ENCODE measurements at places on chromosomes 13 and 19.

GRCh38 chr19:51040151-51040550, 5.3 kb upstream of the KLK12 start:
- no peaks in the 10 kb centered on the region for H3K4me1 ChIP-seq
- no peak overlapping the region for H3K27ac ChIP-seq
- DNase-seq = no peak
- H3K27me3 ChIP-seq = no peaks in the 10 kb centered on the region
- H3K36me3 ChIP-seq = no peaks in the 10 kb centered on the region

GRCh38 chr19:18903156-18904037, 7.4 kb upstream of the CERS1 start:
- no peaks in the 10 kb centered on the region for H3K27me3 ChIP-seq
- no peaks in the 10 kb centered on the region for H3K4me1 ChIP-seq
- no peak overlapping the region for H3K27ac ChIP-seq
- peaks cover 9% of the 10 kb centered on the region for H3K36me3 ChIP-seq

- H3K36me3 ChIP-seq = peaks cover 25% of the 10 kb centered on the region
- peak overlapping the region; percentile 73 for H3K4me3 ChIP-seq
- H3K27ac ChIP-seq = peak overlapping the region; percentile 6
- peaks cover 5% of the 10 kb centered on the region for H3K27me3 ChIP-seq
- H3K4me1 ChIP-seq = peaks cover 21% of the 10 kb centered on the region
Observed at GRCh38 chr19:3785451-3785937, 687 bp downstream of the MATK start.

DNA sequence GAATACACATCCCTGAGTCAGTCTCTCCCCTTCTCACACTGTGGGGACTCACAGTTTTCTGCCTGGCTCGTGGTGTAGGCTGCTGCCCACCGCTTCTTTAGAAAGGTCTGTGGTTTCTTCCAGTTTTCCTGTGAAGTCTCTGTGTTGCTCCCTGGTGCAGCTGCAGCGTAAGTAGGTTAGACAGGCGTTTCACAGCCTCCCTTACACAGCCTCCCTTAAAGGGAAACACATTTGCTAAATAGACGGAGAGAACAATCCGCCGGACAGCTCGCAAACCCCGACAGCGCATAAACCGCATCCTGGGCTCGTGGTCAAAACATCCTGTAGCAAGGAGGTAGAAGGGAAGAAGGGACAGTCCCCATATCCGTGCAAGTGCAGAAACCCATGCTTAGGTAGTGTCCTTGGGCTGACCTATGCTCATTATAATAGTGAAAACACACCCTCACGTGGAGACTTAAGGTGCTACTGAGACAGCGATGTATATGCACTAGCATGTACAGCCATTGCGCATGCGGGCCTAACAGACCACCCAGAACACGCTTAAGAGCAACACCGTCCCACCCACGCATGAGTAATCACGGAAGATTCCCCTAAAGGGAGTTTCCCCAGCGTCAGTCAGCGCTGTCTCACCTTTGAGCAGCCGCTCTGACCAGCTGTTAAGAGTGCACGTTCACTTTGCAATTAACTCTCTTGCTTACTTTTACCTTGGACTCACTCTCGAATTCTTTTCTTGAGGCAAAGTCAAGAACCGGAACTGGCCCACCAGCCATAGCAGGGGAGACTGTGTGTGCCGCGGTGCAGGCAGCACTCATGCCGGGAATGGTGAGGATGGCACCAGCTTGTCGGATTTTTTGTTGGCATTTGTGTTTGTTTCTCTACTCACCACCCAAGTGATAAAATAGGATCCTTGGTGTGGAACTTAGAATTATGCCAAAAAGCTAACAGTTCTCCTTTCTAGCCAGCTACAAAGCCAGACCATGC, 16.6 kb downstream of the SIGLEC8 start:
- peaks cover 45% of the 10 kb centered on the region for H3K4me1 ChIP-seq
- H3K27me3 ChIP-seq = peaks cover 23% of the 10 kb centered on the region
- DNase-seq = peak; percentile 89
- H3K4me3 ChIP-seq = peak overlapping the region; percentile 57
- H3K27ac ChIP-seq = peak overlapping the region; percentile 73

GRCh38 chr13:96810104-96810503, 184.2 kb downstream of the OXGR1 start:
- no peaks in the 10 kb centered on the region for H3K4me1 ChIP-seq
- no peak overlapping the region for H3K27ac ChIP-seq
- no peak overlapping the region for H3K4me3 ChIP-seq
- no peak for DNase-seq
- H3K27me3 ChIP-seq = no peaks in the 10 kb centered on the region

DNA sequence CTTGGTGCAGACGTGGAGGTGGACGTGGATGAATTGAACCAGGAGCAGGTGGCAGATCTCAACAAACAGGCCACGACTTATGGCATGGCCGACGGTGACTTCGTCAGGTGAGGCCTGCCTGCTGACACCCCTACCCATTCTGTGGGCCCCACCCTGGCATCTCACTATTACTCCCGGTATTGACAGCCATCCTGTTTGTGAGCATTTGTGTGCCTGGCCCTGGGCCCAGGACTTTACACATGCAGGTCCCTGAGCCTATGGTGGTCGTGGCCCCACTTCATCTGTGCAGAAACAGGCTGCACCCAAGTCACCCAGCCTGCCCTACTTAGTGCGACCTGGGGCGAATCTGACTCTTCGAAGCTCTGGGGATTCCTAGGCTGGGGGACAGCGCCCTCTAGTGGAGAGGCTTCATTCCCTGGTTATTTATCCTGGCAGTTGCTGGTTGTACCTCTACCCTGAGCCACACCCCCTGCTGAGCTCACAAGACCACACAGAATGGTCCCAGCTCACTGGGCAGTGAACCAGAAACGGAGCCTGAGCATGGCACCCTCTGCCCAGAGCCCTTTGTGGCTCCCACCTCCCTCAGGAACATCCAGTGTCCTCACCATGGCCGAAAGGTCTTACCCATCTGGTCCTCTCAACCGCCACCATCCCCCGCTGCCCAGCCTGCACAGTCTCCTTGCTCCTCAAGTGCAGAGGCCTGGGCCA, 16.9 kb downstream of the ZNF296 start:
- H3K4me1 ChIP-seq = peaks cover 2% of the 10 kb centered on the region
- H3K4me3 ChIP-seq = no peak overlapping the region
- peak; percentile 90 for DNase-seq
- no peaks in the 10 kb centered on the region for H3K27me3 ChIP-seq
- peaks cover 31% of the 10 kb centered on the region for H3K36me3 ChIP-seq

- H3K36me3 ChIP-seq = peaks cover 1% of the 10 kb centered on the region
- H3K4me3 ChIP-seq = no peak overlapping the region
- no peak overlapping the region for H3K27ac ChIP-seq
- DNase-seq = no peak
- H3K27me3 ChIP-seq = no peaks in the 10 kb centered on the region
Observed at GRCh38 chr13:48162217-48162616, 67.3 kb upstream of the MED4 start.

- DNase-seq = no peak
- peaks cover 4% of the 10 kb centered on the region for H3K4me1 ChIP-seq
- H3K27ac ChIP-seq = no peak overlapping the region
- no peaks in the 10 kb centered on the region for H3K36me3 ChIP-seq
Observed at GRCh38 chr19:44856421-44857083, 10.5 kb downstream of the NECTIN2 start.
